ENCODE measurements at places on chromosomes 1 and 21.

DNA sequence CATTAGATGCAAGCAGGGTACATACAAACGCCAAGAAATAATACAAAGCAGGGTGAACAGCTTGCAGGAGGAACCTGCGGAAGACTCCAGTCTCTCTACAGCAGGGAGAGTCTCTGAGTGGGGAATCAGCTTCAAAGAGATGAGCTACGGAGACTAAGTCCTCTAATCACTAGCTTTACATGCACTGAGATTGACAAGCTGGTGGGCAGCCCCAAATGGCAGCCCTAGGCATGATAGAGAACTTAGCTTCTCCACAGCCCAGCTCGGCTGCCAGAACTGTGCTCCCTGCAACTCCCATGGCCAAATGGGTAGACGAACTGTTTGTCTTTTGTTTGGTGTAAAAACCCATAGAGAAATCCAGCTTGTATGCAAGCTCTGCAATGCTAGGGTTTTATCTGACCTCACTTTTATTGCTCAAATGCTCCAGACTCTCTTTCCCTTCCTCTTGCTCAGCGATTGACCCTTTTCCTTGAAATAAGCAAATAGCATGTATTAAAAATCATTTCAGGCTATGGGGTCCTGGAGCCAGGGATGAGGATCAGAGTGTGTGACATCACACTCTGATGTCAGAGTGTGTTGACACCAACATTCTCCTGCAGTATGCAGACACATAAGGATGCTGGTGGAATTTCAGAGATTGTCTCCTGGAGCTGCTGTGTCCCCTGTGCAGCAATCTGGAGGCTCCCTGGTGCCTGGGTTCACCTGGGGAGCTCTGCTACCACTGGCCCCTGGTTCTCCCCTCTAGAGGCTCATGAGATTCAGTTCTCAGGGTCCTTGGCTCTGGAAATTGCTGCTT, 238.5 kb downstream of the TTLL7 start:
- no peak for DNase-seq

GRCh38 chr1:159076438-159077119, at the start of gene AIM2:
TSS of gene AIM2 (minus strand) at chr1:159076766. CDS start at chr1:159073499, 3,267 bp downstream.
- peak; percentile 41 for DNase-seq

DNA sequence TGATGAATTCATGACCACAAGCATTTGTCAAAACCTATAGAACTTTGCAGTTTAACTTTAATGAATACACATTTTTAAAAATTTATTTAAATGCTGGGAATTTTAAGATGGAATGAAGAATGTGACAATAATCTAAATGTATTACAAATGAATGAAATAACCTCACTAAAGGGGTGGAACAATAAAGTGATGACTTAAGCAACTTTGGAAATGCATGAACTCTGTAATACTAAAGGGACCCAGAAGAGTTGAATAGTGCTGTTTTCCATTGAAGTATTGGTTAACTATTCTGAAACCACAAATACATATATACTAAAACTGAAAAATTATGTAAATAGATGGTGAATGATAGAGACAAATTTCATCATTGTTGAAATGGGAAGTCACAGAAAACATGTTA, 1395.1 kb downstream of the NCAM2 start:
- no peak for DNase-seq

- DNase-seq: no peak
These were observed 19.6 kb downstream of the TMCC2 start for GRCh38 chr1:205247130-205247921.

GRCh38 chr1:247324923-247325322, 6.7 kb downstream of the ZNF496 start:
- no peak for DNase-seq

DNA sequence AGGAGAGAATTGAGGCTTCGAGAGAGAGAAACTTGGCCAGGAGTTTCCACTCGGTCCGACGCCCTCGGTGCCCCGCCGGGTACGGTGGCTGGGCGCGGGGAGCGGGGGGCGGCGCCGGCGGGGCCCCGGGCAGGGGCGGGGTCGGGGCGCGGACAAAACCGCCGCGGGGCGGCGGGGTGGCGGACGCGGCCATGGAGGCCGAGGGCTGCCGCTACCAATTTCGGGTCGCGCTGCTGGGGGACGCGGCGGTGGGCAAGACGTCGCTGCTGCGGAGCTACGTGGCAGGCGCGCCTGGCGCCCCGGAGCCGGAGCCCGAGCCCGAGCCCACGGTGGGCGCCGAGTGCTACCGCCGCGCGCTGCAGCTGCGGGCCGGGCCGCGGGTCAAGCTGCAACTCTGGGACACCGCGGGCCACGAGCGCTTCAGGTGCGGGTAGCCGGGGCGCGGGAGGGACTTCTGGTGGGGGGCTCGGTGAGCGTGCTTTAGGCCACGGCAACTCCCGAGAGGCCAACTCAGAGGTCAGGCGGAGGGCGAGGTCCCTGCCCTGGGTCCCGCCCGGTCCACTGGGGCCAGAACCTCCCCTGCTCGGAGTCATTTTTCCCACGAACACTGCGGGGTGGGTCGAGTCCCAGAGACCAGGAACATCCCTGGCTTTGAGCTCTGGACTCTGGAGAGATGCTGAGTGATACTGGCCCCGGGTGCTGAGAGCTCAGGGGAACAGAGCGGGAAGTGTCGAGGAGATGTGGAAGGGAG, 431 bp downstream of the RAB42 start:
- peak; percentile 17 for DNase-seq

DNA sequence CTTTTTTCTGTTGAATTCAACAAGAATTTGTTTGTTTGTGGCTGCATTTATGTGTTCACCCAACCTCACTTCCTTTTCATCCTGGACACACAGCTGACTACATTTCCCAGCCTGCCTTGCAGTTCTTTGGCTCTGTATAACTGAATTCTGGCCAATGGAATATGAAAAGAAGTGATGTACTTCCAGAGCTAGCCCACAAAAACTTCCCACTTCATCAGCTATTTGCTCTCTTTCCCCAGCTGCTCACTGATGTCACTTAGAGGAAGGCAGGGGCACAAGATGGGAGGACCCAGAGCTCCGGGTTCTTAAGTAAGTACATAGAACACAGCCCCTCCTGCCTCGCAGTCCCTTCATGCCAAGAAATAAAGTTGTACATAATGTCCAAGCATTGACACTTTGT, 235.0 kb upstream of the FGGY start:
- no peak for DNase-seq

GRCh38 chr1:207503950-207504349, 8.0 kb downstream of the CR1 start:
- DNase-seq: no peak
